ENCODE measurements at places on chromosomes 16 and 17.

DNA sequence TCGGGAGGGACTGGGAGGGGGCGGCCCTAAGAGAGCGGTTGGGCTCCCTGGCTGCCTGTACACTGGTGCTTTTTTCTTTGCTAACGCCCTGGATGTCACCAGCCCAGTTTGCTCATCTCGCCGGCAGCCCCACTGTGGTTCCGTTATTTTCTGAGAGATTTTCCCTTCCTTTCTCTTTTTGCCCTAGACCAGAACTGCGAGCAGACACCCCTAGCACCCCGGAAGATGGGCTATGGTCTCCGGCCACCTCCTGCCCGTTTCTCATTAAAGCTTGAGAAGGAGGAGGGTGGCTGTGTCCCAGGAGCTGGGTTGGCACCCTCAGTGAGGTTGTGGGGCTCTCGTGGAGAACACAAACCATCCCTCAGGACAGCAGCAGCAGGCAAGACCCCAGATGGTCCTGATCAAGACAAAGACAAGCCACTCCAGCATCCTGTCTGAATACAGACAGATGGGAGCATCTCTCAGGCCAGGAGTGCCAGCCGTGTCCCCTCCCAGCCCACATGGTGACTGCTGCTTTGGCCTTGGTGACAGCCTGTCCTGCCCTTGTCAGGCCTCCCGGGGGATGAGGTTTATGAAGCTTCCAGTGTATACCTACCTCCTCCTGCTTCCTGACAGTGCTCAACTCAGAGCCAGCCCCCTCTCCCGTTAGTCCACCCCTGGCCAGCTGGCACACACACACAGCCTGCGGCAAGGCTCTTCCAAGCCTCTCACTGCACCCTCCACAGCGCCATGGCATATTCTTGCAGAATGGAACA, 77.2 kb downstream of the KCNJ12 start:
- no peak for DNase-seq

- no peak for DNase-seq
These were observed 7.4 kb upstream of the SPAG9 start for GRCh38 chr17:51128076-51128475.

- peak; percentile 22 for DNase-seq
These were observed 62.9 kb downstream of the ADCY9 start for GRCh38 chr16:4053301-4053845.

GRCh38 chr16:22625967-22626366, 115.3 kb downstream of the NPIPB5 start:
- no peak for DNase-seq

DNA sequence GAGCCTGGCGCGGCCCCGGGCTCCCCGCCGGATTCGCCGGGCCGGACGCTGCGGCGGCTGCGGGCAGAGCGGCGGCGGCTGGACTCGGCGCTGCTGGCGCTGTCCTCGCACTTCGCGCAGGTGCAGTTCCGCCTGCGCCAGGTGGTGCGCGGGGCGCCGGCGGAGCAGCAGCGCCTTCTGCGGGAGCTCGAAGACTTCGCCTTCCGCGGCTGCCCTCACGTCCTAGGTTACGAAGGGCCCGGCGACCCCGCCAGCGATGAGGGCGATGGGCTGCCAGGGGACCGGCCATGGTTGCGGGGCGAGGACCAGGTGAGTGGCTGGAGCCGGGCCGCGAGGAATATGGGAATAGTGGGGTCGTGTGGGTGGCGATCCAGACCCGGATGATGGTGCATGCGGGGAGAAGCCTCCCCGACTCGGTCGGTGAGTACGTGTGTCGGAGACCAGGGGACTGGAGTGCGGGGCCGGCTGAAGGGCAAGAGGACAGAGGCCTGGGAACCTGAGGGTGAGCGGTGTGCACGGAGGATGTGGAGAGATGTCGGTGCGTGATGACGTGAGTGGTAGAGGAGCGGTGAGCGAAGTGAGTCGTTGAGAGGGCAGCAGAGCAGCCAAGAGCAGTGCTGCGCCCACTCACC, 517 bp downstream of the RUNDC1 start:
- DNase-seq, result no peak

- no peak for DNase-seq
These were observed 660.1 kb upstream of the RBFOX1 start for GRCh38 chr16:6672507-6672906.

- no peak for DNase-seq
These were observed 167.8 kb downstream of the IRF8 start for GRCh38 chr16:86066811-86067210.

DNA sequence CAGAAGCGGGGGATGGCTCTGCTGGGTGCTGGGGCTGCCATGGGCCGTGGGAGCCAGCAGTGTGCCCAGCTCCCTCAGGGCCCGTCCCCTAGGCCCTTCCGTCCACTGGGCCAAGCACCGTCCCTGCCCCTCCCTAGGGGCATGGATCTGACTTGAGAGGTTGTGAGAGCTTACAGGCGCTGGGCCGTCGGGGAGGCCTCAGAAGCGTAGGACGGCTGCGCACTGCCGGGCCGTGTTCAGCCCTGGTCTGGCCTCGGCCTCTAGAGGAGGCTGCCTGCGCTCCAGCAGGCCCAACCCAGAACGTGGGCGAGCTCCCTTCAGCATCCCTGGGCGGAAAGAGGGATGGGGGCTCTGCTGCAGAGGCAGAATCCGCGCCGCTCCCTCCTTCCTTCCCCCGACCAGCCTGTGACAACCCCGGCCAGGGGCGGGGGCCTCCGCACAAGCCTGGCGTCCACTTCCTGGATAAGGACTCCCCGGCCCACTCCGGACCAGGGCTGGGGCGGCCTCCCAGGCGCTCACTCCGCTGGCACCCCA, 685 bp upstream of the MPG start:
- no peak for DNase-seq

- DNase-seq, result no peak
These were observed 72.2 kb downstream of the CLEC16A start for GRCh38 chr16:11016524-11016988.

All from HS-5 (cell line).